PC-9 (cell line): ENCODE measurements at places on chromosomes 11 and 22.

DNA sequence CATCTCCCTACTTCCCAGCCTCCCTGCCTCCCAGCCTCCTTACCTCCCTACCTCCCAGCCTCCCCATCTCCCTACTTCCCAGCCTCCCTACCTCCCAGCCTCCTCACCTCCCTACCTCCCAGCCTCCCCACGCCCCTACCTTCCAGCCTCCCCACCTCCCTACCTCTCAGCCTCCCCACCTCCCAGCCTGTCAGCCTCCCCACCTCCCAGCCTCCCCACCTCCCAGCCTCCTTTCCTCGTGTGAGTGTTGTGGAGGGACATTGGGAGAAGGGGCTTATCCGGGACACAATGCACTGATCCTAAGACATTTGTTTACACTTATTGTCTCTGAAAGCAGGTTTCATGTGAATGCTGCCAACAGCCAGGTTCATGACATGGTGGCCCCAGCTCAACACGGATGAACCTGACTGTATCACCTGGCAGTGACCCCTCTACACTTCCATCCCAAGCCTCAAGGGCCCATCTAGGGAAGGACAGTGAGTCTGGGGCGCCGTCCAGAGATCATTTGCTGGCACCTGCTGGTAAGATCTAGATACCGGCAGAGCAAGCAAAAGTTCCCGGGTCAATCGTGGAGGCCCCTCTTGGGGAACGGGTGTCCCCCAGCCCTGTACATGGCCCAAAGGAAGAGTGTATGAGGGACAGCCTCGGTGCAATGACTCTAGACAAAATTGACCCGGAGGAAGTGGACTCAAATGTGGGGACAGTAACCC lies 34.5 kb upstream of the TH start:
- H3K27ac ChIP-seq, result no peak overlapping the region
- DNase-seq, result no peak
- no peaks in the 10 kb centered on the region for H3K27me3 ChIP-seq
- H3K4me3 ChIP-seq, result no peak overlapping the region
- H3K36me3 ChIP-seq, result no peaks in the 10 kb centered on the region

- peak; percentile 78 for DNase-seq
- H3K36me3 ChIP-seq, result no peaks in the 10 kb centered on the region
- peak overlapping the region; percentile 57 for H3K27ac ChIP-seq
- no peaks in the 10 kb centered on the region for H3K27me3 ChIP-seq
- peak overlapping the region; percentile 29; the same call in 1 of the 2 replicates for H3K4me3 ChIP-seq
- H3K4me1 ChIP-seq, result peaks cover 13% of the 10 kb centered on the region
Observed at GRCh38 chr11:2256951-2257700, 13.3 kb downstream of the ASCL2 start.

DNA sequence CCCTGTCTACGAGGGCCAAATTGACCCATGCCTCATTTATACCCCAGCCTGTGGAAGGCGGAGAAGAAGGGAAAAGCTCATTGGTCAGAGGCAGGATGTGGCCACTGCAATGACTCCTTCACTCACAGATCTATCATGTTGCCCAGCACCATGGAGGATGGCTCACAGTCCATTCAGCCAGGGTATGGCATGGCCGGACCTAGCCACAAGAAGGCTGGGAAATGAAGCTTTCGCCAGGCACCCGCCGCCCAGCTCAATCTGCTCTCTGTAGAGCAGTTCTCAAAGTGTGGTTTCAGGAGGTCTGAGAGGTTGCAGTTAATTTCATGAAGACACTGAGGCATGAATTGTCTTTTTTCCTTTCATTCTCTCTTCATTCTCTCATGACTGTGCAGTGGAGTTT lies 40.6 kb upstream of the LINC01488 start:
- H3K4me1 ChIP-seq, result peaks cover 70% of the 10 kb centered on the region
- no peaks in the 10 kb centered on the region for H3K36me3 ChIP-seq
- no peaks in the 10 kb centered on the region for H3K27me3 ChIP-seq
- H3K27ac ChIP-seq, result peak overlapping the region; percentile 88

DNA sequence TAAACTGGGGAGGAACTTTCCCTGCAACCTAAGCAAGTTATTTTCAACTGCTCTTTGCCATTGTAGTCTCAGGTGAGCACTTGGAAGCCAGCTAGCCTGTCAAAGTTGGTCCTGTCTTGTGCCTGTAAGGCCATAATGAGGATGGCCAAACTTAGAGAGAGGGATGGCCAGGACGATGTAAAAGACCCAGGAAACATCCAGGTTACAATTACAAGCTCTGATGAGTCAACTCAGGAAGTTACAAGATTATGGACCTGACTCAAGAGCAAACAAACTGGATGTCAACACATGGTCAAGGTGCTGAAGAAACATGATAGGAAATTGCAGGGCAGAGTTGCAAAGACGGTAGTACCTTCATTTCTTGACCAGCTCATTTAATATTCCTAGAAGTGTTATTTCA lies 1.6 kb downstream of the GTPBP1 start:
- DNase-seq, result no peak
- H3K36me3 ChIP-seq, result peaks cover 34% of the 10 kb centered on the region
- H3K27ac ChIP-seq, result peak overlapping the region; percentile 88
- H3K4me1 ChIP-seq, result peaks cover 50% of the 10 kb centered on the region
- peak overlapping the region; percentile 98 for H3K4me3 ChIP-seq

DNA sequence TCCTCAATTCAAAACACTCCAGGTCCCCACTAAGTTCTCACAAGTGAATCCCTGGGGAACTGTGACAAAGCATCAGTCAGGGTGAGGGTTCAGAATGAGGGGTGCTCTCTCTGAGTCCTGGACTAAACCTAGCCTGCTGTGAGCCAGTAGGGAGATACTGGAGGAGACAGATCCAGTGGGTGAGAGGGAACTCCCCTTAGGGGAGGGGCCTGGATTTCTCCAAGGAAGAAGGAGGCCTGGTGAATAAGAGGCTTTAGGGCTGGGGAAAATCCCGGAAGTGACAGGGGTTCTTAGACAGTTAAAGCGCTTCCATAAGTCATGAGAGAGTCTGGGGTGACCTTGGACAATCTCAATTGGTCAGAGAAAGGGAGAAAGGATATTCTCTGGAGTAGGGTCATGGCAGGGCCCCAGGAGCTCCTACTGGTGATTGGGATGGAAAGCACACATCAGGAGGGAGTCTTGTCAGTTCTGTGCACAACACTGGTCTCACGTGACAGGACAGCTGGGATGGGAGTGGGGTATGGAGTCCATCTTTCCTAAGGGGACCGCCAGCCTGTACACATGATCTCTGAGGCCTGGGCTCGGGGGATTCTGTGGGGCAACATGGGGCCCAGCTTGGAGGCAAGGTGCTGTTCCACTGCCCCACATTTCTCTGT lies 1.5 kb downstream of the TBC1D10A start:
- peak; percentile 53 for DNase-seq
- H3K36me3 ChIP-seq, result peaks cover 7% of the 10 kb centered on the region; the same call in 1 of the 2 replicates
- H3K4me3 ChIP-seq, result peak overlapping the region; percentile 97
- H3K27me3 ChIP-seq, result no peaks in the 10 kb centered on the region
